WTC11 (cell line): ENCODE measurements at places on chromosomes 2 and 18. TPM values are rescaled to one million over a fixed set of nuclear protein-coding genes. Genes with fewer than 3 reads are reported as not detected.

DNA sequence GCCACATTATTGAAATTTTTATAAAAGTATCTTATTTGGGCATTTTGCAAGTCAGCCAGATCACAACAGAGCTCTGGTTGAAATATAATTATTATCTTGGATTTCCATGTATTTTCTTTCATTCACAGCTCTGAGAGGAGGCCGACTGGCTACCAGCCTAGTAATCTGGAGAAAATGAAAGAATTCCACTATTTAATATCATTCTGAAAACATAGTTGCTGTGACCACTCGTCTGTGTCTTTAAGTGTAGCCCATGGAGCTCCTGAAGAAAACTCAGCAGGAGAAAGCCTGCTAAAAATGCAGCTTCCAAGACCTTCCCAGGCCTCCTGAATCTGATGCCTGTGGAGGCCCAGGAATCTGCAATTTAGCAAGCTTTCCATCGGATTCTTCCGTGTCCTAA lies 114.7 kb downstream of the SH3BP4 start:
- DNase-seq, result no peak

DNA sequence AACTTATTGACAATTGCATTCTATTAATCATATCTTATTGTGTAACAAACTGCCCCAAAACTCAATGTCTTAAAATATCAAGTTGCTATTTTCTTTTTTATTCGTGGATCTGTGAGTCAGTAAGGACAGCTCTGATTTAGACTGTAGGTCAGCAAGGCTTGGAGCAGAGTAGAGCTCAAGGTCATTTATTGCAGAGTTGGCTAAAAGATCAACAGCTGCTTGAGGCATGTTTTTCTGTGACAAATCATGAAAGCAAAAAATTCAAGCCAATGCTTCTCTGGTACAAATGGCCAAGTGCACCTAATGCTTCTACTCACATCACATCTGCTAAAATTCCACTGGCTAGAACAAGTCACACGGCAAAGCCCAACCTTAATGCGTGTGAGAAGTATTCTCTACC lies 497.7 kb upstream of the LRATD1 start:
- DNase-seq, result no peak

The IL36G gene
- 0.32 TPM in 1 of 3 replicates, not detected in the others for total RNA-seq

GRCh38 chr2:46305187-46305586 lies 8.0 kb downstream of the EPAS1 start:
- no peak for DNase-seq

DNA sequence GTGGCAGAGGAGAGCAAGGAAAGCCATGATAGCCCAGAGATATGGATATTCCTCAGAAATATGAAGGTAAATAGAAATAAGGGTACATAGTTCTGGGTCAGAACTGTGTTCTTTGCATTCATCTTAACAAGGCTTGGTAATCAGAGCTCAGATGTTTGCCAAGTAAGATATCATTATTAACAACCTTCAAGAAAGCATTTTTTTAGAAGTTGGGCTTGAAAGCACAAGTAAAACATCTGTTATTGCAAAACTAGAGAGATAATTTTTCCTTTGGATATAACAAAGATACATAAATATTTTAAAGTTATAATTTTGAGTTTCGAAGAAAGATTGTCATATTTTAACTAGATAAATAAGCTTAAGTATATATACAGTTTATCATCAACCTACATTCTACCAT lies 171.4 kb downstream of the ZNF804A start:
- no peak for DNase-seq

- DNase-seq, result no peak
These were observed 51.0 kb upstream of the NXPH2 start for GRCh38 chr2:138831154-138831553.

The KCTD1 gene
- total RNA-seq, result 16.9 to 23.3 TPM (median 18.7 TPM) in 3 replicates

DNA sequence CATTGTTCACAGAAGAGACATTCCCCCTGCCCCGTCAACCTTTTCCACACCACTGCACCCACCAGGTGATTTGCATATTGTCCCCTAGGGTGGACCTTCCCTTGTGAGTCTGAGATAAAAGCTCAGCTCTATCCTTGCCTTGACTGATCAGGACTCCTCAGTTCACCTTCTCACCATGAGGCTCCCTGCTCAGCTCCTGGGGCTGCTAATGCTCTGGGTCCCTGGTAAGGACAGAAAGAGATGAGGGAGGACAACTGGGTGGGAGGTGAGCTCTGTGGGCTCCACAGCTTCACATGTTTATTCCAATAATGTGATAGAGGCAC lies 1160.1 kb downstream of the RPIA start:
- DNase-seq, result no peak

The KCNK3 gene
- 0.22 to 0.30 TPM (median 0.30 TPM) in 3 replicates for total RNA-seq

The CFAP65 gene
- 0.44 to 1.0 TPM (median 0.48 TPM) in 3 replicates for total RNA-seq

GRCh38 chr18:62399781-62400308 lies 74.7 kb downstream of the TNFRSF11A start:
- DNase-seq, result peak; percentile 37

GRCh38 chr2:37059841-37060240 lies 24.3 kb downstream of the HEATR5B start:
- DNase-seq, result no peak

- DNase-seq, result no peak
These were observed 13.7 kb upstream of the RMDN2 start for GRCh38 chr2:37911296-37911873.

DNA sequence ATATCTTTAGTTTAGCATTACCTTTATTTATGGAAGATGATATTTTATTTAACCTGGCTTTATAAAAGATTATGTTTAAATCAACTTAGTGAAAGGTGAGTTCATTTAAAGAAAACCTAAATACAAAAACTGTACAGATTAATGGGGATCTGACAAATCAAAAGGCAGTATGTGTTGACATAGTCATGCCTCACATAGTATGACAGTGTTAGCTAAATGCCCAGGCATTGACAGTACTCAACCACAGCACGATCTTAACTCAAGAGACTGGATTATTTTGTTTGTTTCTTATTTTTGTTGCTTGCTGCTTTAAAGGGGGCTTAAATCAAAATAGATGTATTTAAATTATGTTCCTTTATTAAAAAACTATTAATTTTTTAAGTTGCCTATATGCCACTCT lies 7.8 kb downstream of the DOK6 start:
- no peak for DNase-seq

DNA sequence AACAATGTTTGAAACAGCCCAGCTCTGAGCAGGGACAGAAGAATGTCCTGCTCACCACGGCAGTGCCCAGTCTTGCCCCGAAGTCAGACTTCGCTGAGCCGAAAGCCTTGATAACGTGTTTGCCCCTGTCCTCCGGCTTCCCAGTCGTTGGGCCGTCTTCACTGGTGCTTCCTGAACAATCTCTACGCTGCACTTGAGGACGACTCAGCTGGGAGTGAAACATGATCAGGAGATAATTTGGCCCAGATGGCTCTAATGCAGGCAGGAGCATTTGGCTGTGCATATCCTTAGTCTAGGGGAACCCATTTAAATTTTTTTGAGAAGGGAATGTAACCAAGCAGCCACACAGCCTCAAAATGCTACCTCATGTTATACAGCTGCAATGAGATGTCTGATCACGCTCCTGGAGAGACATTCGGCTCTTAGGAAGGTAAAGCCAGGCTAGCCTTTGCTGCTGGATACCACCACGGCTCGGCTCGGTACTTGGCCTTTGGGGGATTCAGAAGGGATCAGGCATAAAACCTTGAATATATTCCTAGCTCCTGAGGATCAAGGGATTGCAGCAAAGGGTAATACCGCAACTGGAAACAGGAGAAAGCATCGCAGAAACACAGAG lies 43.6 kb downstream of the FECH start:
- DNase-seq, result no peak

DNA sequence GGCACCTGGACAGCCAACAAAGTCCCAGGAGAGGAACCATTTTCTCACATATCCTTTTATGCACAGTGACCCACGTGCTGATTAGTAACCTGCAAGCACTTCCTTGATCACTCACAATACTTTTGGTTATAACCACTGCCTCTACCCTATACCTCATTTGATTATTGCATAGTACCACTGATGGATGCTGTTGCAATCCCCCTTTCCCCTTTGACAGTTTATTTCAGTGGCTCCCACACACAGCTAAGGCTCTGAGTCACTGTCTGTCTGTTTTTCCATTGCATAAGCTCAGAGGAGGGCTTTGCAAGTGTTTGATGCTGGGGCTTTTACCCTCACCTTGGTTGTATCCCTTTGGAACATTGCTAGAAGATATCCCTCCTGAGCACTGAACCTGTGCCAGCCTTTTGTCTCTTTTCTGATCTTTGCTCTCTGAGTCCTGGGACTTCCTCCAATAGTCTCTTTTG lies 101.7 kb upstream of the RBBP8 start:
- no peak for DNase-seq

The DYNAP gene
- 0.46 to 0.94 TPM (median 0.50 TPM) in 3 replicates for total RNA-seq

GRCh38 chr2:20051532-20052228 lies at the start of gene LAPTM4A:
LAPTM4A (minus strand) TSS chr2:20051628; CDS start chr2:20051520, 108 bp downstream.
- peak; percentile 98 for DNase-seq

DNA sequence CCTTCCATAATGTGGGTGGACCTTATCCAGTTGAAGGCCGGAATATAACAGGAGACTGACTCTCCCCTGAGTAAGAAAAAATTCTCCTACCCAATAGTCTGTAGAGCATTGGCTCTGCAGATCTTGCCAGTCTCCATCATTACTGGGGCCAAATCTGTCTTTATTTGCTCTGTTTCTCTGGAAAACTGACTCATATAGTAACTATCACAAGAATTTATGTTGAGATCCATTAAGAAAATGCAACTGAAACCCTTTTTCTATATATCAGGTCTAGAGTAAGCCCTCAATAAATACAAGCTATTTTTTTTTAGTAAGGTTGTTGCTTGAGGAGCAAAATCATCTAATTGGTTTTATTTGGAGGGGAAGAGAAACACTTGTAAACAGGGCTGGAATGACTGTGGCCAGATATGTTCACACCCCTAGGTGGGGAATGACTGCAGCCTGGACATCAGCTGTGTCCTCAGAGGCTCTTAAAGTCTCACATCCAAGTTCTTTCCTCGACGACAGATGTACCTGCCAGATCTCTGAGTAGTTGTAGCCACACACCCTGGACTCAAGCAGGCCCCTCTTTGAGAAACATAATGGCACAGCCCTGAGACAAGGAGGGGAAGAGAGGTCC lies 339.7 kb downstream of the TNS1 start:
- no peak for DNase-seq

The ALKAL2 gene
- total RNA-seq, result 3.5 to 5.2 TPM (median 4.3 TPM) in 3 replicates

DNA sequence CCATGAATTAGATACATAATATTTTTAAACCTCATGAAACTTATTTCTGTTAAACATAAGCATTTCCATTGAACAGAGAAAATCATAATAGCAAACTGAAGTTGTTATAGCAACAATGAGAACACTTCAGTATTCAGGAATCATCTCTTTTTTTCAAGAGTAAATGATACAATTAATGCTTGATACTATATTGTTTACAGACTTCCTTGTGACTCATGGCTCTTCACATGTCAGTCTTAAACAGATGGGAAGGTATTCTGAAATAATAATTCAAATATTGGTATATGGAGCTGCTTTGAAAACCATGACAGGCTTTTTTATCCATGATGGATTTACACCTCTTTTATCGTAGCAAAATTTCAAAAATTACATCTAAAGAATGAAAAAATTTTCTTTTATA lies 226.5 kb upstream of the RBMS1 start:
- DNase-seq, result no peak

DNA sequence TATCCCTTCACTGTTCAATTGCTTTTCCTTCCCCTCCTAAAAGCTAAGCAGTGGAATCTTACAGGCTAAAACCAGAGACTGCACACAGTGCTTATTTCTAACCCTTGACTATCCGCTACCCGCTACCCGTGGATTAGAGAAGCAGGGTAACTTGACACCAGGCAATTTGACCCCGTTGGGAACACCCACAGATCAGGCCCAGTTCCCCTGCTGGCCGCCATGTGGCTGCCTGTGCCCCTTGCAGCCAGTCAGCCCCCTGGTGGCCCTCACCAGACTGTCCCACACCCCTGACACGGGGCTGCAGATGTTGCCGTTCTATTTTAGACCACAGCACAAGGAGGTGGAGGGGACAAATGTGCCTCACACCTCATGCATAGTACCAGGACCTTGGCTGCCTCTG lies 74.8 kb downstream of the TXNL1 start:
- DNase-seq, result peak; percentile 85

GRCh38 chr2:226031647-226032501 lies 632.4 kb downstream of the NYAP2 start:
- DNase-seq, result no peak

The MEP1B gene
- total RNA-seq, result 0.07 TPM in 1 of 3 replicates, not detected in the others

DNA sequence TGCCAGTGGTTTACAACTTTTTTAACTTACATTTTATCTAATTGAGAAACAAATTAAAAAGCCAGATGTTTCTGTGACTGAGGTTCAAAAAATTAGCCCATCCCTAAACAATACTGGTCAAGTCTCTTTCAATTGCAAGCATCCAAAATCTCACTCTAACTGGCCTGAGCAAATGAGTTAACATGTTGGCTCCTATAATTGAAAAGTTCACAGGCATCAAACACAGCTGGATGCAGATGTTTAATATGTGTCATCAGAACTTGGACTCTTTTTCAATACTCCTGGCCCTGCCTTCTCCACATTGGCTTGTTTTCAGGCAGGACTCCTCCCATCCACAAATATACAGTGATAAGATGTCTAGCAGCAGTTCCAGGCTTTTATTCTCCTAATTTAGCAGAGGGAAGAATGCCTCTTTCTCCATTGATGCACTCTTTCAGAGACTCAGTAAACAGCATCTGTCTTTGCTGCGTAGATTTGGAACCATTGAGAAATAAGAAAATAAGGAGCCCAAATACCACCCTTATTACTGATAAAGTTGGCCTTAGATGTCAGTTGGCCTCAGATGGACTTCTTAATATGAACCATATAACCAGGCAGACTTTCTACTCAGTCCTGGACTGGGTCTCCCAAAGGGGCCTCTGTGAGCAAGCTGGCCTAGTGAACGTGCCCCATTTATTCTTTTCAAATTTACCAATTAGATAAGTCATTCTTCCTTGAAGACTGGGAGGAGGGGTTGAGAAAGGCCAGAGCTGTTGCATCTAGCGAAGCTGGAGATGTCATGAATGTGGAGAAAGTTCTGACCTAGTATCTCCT lies 30.4 kb upstream of the FN1 start:
- no peak for DNase-seq

DNA sequence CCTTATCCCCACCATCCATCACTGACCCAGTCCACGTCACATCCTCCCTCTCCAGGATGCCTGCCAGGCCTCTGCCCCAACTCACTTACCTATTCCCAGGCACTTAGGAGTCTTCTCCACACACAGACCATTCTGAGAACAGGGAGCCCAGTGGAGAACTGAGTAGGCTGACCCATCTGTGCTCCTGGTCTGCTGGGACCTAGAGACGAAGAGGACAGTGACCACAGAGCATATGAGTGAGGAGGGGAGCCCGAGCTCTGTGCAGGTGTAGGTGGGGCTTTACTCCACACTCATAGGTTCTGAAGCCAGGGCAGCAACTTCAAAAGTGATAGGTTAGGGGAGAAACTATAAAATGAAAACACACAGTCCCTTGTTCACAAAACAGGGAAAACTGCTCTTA lies 130.0 kb downstream of the NDUFA10 start:
- DNase-seq, result no peak

- DNase-seq, result no peak
These were observed 18.5 kb downstream of the ITGA6 start for GRCh38 chr2:172445851-172446250.

- DNase-seq, result peak; percentile 11
These were observed 36.8 kb downstream of the DPP4 start for GRCh38 chr2:162037028-162037795.

The CNDP1 gene
- 0.11 to 0.28 TPM (median 0.25 TPM) in 3 replicates for total RNA-seq

The TUBA3E gene
- 0.18 TPM in 1 of 3 replicates, not detected in the others for total RNA-seq

The GPBAR1 gene
- 0.20 to 0.39 TPM (median 0.25 TPM) in 3 replicates for total RNA-seq
